AG09309 (cell line): ENCODE measurements at places on chromosomes 12 and 14.

GRCh38 chr12:20963762-20964161, 153.3 kb downstream of the SLCO1B3 start:
- no peak for DNase-seq

DNA sequence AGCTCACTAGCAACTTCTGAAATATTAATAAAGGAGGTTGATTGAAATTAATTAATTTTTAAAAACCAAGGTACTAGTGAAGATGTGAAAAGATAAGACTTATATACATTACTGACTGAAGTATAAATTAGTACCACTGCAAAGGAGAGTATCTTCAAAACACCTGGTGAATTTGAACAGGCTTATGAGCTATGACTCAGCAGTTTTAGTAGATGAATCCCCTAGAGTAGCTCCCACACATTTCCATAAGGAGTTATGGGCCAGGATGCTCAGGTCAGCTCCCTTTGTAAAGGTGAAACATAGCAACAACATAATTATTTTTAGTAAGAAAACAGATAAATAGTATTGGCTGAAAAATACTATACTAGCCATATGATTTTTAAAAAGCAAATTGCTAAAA, 218.6 kb downstream of the SYT1 start:
- no peak for DNase-seq

GRCh38 chr14:102965971-102966655, 43.6 kb downstream of the AMN start:
- no peak for DNase-seq

DNA sequence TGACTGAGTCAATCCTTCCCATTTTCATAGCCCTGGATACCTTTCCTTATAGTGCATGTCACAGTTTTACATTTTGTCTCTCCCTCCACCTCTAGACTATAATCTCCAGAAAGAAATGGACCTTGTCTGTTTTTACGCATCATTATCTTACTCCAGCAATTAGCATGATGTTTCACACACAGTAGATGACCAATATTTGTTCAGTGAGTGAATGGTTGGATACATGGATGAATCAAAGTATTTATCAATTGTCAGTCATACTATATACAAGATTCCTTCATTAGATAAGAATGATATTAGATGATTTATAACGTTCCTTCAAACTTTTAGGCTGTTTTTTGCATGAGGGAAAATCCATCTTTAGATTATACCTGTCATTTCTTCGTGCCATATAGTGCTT, 61.1 kb downstream of the PTHLH start:
- DNase-seq, result no peak

DNA sequence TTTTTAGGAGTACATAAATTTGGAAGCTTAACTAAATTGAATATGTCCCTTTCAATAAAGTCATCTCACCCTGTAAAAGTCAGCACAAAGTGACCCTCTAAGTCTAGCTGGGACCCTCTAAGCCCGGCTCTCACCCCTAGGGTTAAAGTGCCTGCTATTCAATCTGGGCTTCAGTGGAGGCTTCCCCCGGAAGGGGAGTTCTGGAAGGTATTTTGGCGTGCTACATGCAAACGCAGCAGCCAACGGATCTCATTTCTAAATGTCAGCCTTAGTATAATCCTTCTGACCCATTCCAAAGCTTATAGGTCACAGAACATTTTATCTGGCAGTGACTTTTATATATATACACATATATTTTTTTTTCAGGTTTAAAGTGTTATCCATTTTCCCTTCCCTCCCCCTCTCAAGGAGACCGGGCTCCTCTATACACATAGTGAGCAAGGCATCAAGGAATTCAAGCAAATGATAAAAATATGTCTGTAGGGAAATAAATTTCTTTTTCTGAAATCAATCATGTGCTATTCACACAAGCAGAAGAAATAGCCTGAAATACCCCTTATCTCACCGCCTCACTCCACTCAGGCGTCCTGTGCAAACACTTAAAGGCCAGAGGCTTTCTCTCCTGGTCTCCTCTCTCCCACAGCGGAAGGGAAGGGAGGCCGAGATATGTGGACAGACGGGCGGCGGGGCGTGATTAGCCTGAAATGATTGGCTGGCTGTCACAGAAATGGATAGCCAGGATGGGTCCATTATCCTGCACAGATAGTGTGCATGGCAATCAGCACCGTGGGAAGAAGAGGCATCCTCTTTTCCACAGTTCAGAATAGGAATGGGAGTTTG, 301.7 kb downstream of the GALC start:
- no peak for DNase-seq

GRCh38 chr12:57611108-57611826, at the start of gene ARHGEF25:
ARHGEF25 (plus strand) TSS chr12:57611435; CDS start chr12:57611895, 460 bp downstream.
- no peak for DNase-seq

GRCh38 chr14:72254202-72254936, 322.1 kb downstream of the RGS6 start:
- DNase-seq, result no peak

DNA sequence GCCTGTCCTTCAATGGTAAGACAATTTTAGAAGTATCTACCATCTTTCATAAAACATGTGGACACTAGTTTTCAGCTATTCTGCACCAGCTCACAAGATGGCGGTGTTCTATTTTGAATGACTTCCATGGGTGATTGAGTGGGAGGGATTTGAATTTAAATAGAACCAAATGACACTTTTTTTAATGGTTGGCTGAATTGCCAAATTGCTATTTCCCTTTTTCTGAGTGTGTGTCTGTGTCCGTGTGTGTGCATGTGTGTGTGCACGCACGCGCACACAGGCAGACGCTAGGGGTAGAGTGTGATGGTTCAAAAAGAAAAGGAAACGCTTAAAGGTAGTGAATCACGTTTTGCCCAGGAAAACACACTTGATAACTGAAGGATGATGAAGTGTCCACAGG, 362.6 kb downstream of the DAD1 start:
- no peak for DNase-seq

GRCh38 chr14:99207456-99207855, 64.5 kb downstream of the BCL11B start:
- DNase-seq, result no peak

- DNase-seq, result no peak
Measured at GRCh38 chr14:98890556-98891340, 381.2 kb downstream of the BCL11B start.

DNA sequence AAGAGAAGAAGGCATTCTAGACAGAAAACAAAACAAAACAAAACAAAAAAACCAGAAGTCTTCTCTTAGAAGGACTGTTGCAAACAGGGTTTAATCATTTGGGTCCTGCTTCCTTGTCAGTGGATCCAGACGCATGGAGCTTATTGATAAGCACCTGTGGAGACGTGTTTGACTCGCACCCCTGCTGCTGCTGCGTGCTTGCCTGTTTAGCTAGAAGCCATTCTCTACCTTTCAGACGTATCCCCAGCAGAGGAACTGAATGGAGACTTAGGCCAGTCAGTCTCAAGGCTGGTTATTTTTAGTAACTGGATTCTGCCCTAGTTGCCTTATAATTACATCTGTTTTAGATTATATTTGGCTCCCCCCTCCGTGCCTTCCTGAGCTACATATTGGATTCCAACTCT, 186.1 kb upstream of the EEA1 start:
- DNase-seq, result peak; percentile 31

- no peak for DNase-seq
Measured at GRCh38 chr14:54727929-54728328, 161.0 kb downstream of the SAMD4A start.

DNA sequence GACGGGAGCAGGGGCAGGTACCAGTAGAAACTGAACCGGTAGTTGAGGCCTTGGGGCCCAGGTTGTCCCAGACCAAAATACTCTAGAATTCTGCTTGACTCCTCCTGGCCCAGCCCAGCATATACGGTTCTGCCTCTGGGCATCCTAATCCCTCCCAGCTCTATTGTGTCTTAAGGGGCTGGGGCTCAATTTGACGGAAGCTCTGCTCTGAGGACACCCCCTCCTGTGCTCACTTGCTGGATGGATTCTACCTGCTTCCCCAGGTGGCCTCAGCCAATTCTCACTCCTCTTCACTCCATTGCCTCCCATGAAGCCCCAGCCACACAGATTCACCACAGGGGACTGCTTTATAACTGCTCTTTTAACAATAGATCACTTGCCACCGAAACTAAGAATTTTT, 219.5 kb upstream of the FKBP4 start:
- no peak for DNase-seq

GRCh38 chr12:1234073-1234472, 243.1 kb downstream of the ERC1 start:
- no peak for DNase-seq

GRCh38 chr14:50116181-50116956, at the start of gene VCPKMT:
VCPKMT (minus strand) TSS chr14:50116572; CDS start chr14:50116552, 20 bp downstream.
- peak; percentile 31 for DNase-seq

DNA sequence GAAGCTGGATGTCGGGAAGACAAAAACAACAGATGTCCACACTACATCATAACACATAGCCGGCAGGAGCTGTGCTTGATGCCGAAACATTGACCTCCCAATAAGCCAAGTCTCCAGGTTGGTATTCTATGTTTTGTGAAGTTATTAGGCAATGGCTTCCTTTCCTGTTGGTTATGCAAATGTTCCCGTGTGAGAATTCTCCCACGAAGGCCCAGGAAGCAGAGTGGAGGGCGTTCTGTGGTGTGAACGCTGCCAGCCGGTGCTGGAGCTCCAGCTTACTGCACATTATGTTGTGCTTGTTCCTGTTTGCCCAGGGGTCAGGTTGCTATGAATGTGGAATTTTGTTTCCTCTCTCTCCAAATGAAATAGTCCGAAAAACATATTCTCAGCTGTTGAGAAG, 156.4 kb upstream of the HMGA2 start:
- DNase-seq, result no peak

- no peak for DNase-seq
Measured at GRCh38 chr14:102917056-102917385, 5.4 kb upstream of the AMN start.

DNA sequence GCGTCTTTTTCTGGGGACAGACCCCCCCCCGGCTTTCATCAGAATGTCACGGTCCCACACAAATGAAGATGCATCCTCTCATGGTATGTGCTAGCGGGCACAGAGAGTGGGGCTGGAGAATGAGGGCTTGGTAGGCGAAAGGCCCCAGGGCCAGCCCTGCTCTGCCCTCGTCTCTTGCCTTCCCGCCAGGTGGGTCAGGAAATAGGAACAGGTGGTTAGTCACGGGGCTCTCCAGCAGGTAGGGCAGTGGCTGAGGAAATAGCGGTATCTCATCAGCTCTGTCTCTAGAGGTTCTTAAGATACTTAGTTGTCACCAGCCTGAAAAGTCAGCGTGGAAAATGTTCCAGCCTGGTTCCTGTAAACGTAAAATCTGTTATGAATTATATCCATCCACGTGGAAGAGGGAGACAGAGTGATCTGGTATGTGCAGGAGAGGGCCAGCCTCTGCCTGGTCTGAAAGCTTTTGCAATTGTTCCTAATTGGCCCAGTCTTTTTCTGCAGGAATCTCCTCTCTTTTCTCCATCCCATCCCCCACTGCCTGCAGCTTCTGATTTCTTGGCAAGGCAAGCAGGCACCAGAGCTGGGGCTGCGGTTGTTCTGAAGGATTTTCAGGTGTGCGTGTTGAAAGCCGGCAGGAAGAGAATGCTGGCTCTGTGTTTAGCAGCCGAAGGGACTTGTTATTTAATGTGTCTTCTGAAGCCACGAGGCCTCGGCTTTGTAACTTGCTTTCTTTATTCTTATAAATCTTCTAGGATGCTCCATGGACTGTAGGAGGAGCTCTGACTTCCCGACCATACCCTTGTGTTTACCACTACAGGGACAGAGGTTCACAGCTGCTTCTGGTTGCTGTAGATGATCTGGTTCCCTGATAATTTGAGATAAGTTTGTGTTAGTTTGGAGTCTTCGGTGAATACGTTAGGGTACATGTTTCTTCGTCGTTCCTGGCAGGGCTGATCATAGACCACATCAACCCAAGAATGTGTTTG, 131.1 kb downstream of the CACNA1C start:
- DNase-seq, result peak; percentile 75

DNA sequence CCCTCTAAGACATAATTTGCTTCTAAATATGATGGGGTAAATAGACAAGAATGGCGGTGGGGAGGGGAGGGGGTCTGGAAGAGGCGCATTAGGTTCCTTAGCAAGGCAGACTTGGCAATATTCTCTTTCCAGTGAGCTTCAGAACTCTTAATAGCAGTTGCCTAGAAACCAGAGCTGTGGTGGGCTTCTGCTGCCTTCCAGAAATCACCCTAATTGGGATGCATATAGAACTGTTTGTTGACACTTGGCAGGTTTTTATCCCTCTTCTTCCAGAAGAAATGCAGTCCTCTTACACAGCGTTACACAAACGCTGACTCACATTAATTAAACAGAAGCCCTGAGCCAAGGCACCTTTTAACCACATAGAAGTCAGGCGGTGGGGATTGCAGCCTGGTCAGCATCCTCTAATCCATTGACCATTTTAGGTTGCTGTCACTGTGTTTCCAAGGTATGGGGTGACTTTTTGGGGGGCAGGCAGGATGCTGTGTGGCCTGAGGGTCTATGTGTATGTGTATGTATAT, 114.1 kb downstream of the CCDC60 start:
- no peak for DNase-seq
